Activated CD4-positive, alpha-beta T cell treated with anti-CD3 and anti-CD28 coated beads, Interleukin-2, Interleukin-6, amounts not matched to agents 100 ng/mL and 50 ng/mL, durations not matched to agents 16 hours and 8 hours (primary cell): ENCODE measurements at places on chromosomes 7 and 10.

DNA sequence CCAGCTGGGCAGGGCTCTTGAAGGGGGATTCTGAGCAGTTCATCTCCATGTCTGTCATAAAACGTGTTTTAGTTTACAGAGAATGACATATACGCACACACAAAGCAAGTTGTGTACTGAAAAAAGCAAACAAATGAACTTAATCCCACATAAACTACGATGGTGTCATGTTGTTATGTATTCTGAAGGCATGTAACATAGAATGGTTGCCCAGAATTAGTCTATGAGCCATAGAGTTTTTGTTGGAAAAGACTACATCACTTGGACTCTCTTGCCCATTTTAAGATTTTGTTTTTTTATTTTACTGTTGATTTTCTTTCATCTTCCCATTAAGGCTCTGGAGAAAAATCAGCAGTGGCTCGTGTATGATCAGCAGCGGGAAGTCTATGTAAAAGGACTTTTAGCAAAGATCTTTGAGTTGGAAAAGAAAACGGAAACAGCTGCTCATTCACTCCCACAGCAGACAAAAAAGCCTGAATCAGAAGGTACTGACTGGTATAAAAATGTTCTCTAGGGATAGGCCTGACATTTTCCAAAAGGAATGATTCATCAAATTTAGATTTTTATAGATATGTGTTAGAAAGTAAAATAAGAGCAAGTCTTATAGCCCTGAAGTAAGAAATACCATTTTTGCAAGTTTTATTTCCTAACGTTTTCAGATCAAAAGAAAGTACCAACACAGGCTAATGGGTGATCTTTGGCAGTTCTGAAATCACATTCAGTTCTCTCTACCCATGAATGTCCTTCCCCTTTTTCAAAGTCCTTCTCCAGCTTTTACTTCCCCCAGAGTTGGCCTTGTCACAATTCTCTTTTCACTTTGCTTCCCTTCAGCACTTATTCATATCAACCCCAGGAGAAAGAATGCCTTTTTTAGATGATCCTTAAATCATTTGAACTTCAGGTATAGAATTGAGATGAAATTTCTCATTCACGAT lies 18.9 kb downstream of the CEP55 start:
- no peak for DNase-seq

DNA sequence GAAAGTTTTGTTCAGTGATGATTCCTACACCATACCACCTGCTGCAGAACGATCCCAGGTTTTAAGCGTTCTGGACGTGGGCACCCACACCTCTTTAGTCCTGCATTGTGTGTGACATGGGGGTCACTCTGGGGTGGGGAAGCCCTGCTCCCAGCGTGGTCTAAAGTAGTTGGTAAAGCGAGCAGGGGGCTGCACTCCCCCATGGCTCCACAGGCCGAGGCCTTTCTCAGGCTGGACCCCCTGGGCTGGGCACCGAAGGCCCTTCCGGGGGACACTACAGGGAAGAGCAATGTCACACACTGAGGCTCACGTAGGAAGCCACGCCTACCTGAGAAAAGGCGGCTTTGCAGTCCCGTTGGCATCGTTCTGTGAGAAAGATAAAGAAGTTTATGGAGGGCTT lies 12.3 kb downstream of the BRI3 start:
- no peak for DNase-seq

- DNase-seq: no peak
Observed at GRCh38 chr10:80580638-80581468, 43.2 kb downstream of the SH2D4B start.

DNA sequence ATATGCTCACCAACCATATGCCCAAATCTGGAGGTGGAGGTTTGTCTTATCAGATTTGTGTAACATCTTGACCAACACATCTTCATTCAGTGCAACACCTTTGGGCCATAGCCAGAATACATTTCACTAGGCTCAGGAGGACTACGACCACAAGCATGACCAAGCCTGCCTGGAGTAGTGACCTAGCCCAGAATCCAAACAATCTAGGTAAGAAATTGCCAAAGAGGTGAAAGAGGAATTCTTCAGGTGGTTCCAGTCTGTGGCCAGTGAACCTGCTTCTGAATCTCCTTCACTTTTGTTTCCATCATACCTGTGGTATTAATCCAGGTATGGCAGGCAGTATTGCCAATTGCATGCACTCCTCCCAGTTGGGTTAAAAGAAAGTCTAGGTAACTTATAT lies 112.8 kb upstream of the RAB18 start:
- DNase-seq: no peak

DNA sequence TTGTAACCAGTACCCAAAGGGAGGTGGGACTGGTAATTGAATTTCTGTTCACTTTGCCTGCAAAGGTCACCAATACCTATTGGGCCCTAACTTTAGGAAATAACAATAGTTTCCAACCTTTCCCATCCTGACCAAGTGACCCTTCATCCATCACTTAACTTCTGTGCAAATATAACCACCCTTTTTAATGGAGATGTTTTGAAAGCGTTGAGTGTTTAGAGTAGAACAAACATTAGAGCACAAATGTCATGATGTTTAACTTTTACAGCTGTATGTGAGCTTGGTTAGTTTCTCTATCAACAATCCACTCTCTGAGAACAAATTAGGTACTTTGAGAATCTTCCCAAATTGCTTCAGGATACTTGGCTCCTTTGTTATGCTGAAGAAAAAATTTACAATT lies 66.4 kb downstream of the MET start:
- DNase-seq: no peak

GRCh38 chr10:67100951-67101350 lies 175.1 kb downstream of the LRRTM3 start:
- DNase-seq: no peak

DNA sequence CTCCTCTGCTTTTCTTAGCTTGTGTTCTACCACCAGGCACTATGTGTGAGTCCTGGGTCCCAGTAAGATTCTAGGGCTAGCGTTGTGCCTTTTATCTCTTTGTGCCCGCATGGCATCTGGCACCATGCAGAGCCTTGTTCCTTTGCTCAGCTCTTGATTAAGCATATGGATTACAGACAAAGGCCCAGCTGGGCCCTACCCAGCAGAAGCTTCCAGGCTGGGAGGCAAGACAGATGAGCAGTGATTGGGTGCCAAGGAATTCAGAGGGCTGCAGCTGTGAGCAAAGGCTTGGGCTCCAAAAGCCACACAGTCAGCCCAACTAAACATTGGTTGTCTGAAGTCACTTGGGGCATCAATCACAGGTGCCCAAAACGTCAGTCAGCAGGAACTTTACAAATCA lies 2.0 kb downstream of the ACSM6 start:
- DNase-seq: no peak

DNA sequence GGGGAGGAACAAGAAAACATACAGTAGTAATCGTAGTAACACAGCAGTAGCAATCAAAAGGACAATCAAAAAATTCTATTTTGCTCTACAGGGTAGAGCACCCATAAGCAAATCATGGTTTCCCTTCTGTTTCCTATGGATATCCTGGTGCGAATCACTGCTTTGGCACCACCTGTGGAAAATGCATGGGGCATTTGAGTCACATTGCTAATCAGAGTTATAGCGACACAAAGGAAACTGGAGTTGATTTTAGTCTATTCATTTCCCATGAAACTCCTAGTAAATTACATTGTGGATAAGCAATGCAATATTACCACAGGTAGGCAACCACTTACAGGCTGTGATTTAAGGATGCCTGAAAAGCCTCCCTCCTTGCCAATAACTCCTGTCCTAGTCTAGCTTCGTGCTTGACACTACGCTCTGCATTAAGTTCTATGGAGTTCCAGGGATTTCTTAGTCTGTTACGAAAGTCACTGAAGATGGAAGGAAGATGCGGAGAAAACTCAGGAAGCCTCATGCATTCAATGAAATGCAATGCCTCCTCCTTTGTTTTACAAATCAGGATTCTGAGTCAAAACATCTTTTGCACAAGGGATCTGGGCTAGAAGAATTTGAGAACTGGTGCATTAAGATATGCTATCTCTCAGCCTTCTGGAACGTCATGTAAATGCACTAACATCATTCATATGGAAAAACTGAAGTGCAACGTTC lies 188.4 kb downstream of the DGKI start:
- DNase-seq: no peak

GRCh38 chr7:124618871-124619270 lies 146.7 kb downstream of the GPR37 start:
- no peak for DNase-seq

GRCh38 chr7:134058980-134059379 lies 68.2 kb upstream of the LRGUK start:
- DNase-seq: no peak

- DNase-seq: no peak
Observed at GRCh38 chr7:19404912-19405329, 259.7 kb upstream of the FERD3L start.

DNA sequence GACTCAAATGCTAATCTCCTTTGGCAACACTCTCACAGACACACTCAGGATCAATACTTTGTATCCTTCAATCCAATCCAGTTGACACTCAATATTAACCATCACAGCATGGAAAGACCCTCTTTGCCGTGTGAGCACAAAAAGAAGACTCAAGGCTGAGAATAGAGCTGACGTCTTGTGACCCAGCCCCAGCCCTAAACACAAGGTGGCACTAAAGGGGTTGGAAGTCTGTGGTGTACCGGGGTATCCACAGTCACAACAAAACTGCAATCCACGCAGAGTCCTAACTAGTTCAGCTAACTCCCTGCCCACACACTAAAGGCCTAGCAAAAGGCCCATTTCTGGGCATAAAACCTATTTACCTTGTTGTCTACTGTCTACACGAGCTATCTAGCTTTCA lies 200.1 kb downstream of the ACTR3B start:
- DNase-seq: no peak

DNA sequence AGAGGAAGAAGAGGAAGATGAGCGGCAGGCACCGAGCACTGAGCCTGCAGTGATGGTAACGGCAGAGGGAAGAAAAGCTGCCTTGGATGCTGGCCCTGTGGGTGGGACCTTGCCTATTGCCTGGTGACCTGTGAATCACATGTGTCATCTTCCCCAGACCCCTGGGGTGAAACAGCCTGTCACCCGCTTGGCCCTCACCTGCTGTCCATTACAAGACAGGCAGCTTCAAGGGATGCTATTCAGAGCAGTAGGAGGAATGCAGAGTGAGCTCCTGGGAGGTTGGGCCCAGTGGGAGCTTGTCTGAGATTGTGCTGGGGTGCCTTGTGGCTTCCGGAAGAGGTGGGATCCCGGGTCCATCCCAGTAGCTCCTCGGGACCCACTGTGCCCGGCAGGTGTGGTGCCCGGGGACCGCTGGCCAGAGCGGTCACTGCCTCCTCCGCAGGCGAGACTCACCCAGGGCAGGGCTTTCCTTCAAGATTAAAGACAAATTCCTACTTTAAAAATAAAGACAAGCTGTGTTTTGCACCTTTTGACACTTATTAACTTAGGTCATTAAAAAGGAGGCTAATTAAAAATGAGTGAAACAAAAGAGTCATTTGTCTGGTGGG lies 440.2 kb upstream of the MKI67 start:
- no peak for DNase-seq

DNA sequence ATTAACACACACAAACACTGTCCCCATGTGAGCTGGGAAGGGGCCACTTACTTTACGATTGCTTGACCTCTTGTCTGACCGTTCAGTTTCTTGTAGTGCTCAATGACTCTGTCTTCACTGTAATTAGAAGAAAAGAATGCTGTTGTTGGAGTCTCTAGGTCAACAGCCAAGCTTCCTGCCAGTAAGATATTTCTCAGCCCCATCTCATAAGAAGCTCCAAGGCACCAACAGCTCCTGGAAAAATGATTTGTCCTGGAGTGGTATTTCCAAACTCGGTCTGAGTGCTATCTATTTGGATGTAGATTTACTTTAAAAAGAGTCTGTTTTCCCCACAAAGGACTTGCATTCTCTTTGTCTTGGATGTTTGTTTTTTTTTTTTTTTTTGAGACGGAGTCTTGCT lies 153.7 kb downstream of the PRPF18 start:
- DNase-seq: no peak

DNA sequence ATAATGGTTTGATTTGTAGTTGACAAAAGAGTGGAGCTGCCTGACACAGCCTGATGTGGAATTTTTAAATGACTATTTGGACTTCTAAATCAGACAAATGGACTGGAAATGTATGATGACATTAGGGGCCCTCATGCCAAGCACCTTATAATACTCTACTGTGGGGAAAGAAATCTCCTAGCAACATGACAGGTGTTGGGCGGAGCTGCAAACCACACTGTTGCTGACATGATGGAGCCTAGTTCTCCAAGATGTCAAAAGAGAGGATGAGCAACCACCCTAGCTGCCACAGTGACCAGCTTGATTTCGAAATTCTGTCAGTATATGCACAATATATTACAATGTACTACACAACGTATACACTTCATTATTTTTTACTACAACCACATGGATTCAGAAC lies 65.8 kb downstream of the RHOBTB1 start:
- no peak for DNase-seq

GRCh38 chr10:14652067-14652466 lies 122.6 kb downstream of the FAM107B start:
- DNase-seq: no peak

- DNase-seq: no peak
Observed at GRCh38 chr10:71220689-71221540, 8.5 kb downstream of the UNC5B start.

- DNase-seq: peak; percentile 95
Observed at GRCh38 chr10:69087590-69088470, at the start of gene SRGN. Gene SRGN (plus strand): TSS chr10:69088103. CDS start chr10:69088158, 55 bp downstream.

GRCh38 chr10:74164716-74165529 lies 13.9 kb downstream of the ADK start:
- no peak for DNase-seq

- DNase-seq: no peak
Observed at GRCh38 chr10:47252093-47252780, 47.8 kb upstream of the GDF10 start.

- no peak for DNase-seq
Observed at GRCh38 chr10:108336836-108337235, 1172.3 kb upstream of the SORCS1 start.

DNA sequence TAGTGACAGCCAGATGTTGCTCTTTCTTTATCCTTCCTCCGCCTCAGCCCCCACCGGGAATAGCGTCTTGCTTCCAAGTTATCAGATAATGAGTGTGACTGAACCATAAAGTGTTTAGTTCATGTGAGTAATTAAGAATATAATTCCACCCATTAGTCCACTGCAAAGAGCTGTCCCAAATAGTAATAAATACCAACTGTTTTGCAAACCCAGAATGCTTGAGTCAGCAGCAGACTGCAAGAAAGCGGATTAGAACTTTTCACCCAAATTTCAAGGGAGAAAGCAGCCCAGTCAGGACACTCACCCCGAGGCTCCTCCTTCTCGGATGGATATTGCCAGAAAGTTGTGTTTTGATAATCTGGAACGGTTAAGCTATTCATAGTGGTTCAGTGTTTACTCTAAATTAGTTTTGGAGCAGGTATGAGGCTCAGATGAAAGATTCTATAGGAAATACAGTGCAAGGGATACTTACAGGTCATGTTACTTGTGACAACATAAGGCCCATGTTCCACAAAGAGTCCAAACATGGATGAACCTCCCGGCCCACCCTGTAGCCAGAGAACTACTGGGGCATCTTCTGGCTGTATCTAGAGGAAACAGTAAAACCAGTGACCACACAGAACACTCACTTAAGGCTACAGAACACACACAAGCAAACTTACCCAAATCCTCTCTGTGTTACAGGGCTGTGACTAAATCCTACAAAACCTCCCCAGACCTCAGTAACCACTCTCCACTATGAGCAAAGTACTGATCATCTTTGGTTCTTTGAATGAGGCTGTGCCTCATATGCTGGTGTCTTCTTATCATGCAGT lies 50.5 kb downstream of the CPVL start:
- no peak for DNase-seq
